NCI-H460 (cell line): ENCODE measurements at places on chromosomes 4 and X.

- DNase-seq, result no peak
Measured at GRCh38 chr4:4248885-4249203, 821 bp upstream of the TMEM128 start.

GRCh38 chrX:14232688-14233087, 203.0 kb upstream of the GEMIN8 start:
- no peak for DNase-seq

- DNase-seq, result no peak
Measured at GRCh38 chr4:134727696-134728095, 526.1 kb upstream of the PABPC4L start.

DNA sequence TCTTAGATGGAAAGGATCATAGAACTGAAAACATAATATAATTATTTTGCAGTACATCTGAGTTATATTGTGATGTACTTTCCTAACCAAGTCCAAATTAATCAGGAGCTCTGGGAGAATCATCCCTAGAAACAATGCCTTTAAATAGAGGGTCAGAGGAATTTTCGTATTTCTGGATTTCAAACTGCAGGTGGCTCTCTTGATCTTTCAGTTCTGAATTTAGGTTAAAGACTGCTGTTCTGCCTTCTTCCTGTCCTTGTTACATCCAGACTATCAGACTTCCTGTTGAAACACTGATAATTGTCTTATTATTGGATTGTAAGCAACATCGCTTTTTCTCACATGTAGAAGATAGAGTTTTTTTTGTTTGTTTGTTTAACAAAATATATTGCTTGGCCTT, 142.7 kb downstream of the RPA4 start:
- DNase-seq, result no peak

GRCh38 chrX:53190363-53190960, 34.5 kb downstream of the KDM5C start:
- DNase-seq, result no peak

DNA sequence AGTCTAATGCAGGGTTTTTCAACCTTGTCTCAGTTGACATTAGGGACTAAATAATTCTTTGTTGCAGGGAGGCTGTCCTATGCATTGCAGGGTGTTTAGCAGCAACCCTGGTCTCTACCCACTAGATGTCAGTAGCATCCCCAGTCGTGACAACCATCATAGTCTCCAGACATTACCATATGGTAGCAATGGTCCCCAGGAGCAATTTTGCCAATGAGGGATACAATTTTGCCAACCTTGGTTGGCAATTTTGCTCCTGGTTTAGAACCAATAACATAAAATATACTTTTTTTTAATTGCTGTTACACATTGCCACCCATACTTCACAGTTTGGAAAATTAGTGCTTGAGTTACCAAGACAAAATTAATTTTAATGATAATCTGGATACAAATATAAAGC, 6.0 kb downstream of the EREG start:
- DNase-seq, result peak; percentile 64

- DNase-seq, result no peak
Measured at GRCh38 chrX:101160001-101160400, 59.6 kb upstream of the DRP2 start.

GRCh38 chr4:138225477-138225876, 16.7 kb downstream of the SLC7A11 start:
- no peak for DNase-seq

DNA sequence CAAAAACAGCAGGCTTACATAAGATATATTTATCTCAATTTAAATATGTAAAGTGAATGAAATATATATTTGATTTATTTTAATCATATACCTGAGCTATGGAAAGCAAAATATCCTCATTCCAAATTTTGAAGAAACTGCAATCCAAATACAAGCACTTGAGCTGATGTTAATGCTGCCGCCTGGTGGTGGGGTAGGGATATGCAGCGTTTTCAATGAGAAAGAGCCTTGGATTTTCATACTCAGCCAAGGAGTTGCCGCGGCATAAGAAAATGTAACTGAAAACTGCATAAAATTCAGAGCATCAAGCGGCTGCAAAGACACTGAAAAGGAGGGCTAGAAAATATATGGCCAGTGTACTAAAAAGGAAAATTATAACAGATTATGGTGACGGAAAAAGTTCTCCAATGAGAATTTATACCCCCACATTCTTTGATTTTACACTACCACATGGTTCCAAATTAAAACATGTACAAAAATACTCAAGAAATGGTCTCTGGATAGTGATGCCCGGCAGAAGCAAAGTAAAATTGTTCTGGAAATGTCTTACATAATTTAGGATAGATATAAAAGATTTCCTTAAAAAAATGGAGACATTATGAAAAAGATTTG, 660.3 kb upstream of the PITX2 start:
- DNase-seq, result peak; percentile 61

GRCh38 chrX:115939070-115939469, 231.5 kb upstream of the AGTR2 start:
- DNase-seq, result no peak

DNA sequence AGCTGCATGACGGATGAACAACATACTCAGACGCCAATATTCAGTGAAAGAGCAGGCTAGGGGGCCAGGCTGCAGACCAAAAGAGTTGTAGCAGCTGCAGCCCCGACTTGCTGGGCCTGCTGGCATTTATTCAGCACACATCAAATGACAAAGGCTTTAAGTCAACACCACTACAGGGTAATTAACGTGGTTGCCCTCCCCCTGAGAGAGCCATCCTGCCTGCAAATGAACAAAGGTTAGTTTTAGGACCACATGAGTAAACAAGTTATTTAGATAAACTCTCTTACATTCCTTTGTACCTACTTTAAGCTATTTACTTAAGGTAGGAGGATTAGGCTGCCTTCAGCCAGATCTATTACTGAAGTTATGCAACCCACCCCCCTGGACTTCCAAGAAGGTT, 1329.1 kb downstream of the PCDH18 start:
- no peak for DNase-seq

GRCh38 chrX:108165383-108166111, 74.0 kb downstream of the ATG4A start:
- peak; percentile 34 for DNase-seq

- DNase-seq, result no peak
Measured at GRCh38 chrX:124475358-124475757, 129.0 kb downstream of the SH2D1A start.

- DNase-seq, result no peak
Measured at GRCh38 chr4:186019269-186019668, 49.7 kb upstream of the TLR3 start.

DNA sequence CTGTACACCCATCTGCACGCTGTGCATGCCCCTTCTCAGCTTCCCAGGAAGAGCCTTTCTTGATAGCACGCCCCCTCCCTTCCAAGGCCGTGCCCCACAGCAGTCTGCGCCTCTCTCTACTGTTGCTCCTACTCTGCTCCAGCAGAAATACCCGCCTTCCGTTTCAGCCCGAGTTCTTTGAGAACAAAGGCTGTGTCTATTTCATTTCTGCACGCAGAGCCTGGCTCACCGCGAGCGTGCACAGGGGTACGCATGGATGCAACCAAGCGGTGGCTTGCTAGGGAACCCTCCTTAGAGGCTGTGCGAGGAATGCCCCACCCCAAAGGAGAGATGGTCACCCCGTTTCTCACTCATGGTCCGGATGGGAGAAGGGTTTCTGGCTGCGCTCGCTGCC, 485 bp downstream of the AADAT start:
- DNase-seq, result peak; percentile 15

GRCh38 chr4:110514889-110515479, 39.0 kb downstream of the ENPEP start:
- peak; percentile 30 for DNase-seq

- DNase-seq, result no peak
Measured at GRCh38 chr4:32061916-32062315, 1341.7 kb downstream of the PCDH7 start.

GRCh38 chrX:103002576-103002975, 61.4 kb downstream of the BEX1 start:
- DNase-seq, result no peak

GRCh38 chr4:56389558-56389957, 2.3 kb upstream of the AASDH start:
- DNase-seq, result no peak

- DNase-seq, result no peak
Measured at GRCh38 chr4:80017125-80017854, 55.7 kb downstream of the ANTXR2 start.

DNA sequence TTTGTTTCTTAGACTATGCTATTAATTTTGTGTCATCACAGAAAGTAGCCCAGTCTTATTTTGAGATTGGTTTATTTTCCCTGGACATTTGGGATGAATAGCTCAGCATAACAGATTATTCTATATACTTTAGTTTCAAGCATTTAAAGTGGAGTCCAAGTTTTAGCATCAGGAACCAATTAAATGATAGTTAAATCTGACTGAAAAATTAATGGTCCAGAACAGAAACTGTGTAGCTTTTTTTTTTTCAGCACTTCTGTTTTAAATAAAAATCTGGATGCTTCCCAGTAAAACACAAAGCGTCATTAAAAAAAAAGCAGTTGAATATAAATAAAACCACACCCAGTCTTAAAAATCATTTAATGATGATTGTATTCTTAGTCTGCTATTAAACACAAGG, 59.4 kb upstream of the PITX2 start:
- no peak for DNase-seq
